Stomach (tissue), 19 donors: ENCODE measurements at places on chromosomes 2 and 18. TPM values are rescaled to one million over a fixed set of nuclear protein-coding genes. Genes with fewer than 3 reads are reported as not detected.

DNA sequence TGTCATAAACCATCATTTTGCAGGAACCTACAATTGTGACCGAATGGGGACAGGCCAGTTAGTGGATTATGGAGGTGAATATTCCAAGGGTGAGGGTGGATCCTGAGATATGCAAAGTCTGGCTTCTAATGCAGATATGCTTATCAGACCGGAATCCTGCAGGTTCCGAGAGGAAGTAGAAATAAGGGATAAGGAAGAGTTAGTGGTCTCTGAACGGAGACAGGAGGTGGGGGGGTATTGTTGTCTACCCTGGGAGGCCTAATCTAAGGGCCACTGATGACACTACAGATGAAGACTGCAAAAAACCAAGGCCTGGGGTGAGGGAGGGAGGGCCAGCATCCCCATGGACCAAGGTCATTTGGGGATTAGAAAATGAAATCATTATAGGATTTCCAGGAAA is 67.7 kb upstream of the GATA6 start:
- no peak for DNase-seq

The MRO gene
- 0.45 TPM for total RNA-seq

DNA sequence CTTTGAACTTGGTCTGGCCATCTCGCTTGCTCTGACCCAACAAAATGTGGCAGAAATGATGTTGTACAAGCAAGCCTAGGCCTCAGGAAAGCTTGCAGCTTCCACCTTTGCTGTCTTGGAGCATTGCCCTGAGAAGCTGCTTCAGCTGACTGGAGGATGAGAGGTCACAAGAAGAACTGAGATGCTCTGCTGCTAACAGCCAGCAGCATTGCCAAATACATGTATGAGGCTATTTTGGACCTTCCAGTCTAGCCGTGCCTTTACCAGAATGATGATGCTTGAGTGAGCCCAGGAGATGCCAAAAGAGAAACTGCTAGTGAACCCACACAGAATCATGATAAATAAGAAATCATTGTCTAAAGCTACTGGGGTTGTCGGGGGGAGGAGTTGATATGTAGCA is 13.2 kb upstream of the ITGAV start:
- no peak for DNase-seq

- no peak for DNase-seq
Observed at GRCh38 chr2:41698678-41699422, 349.0 kb upstream of the PKDCC start.

DNA sequence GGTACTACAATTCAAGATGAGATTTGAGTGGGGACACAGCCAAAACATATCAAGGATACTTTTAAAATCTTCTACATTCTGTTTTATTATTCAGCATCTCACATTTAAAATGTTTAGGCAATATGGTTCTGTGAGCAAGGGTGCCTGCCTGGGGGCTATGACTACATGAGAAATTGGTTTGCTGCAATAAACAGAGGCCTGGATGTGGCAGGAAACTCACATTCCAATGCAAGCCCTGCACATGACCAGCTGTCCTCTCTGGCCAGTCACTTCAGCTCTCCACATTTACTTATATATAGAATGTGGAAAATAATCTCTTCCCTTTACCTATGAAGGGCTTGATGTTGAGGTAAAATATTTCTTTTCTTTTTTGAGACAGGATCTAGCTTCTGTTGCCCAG is 193.4 kb downstream of the LRRTM1 start:
- DNase-seq: no peak

- no peak for DNase-seq
Observed at GRCh38 chr2:101698014-101698843, 722 bp downstream of the MAP4K4 start.

The ABCG5 gene
- total RNA-seq: not detected

- no peak for DNase-seq
Observed at GRCh38 chr2:207995887-207996286, 29.4 kb downstream of the PLEKHM3 start.

- DNase-seq: no peak
Observed at GRCh38 chr2:156042895-156043294, 289.6 kb downstream of the NR4A2 start.

GRCh38 chr2:206698811-206699210 is 19.4 kb downstream of the DYTN start:
- no peak for DNase-seq

- DNase-seq: no peak
Observed at GRCh38 chr18:58965291-58966004, 100.8 kb downstream of the ZNF532 start.

DNA sequence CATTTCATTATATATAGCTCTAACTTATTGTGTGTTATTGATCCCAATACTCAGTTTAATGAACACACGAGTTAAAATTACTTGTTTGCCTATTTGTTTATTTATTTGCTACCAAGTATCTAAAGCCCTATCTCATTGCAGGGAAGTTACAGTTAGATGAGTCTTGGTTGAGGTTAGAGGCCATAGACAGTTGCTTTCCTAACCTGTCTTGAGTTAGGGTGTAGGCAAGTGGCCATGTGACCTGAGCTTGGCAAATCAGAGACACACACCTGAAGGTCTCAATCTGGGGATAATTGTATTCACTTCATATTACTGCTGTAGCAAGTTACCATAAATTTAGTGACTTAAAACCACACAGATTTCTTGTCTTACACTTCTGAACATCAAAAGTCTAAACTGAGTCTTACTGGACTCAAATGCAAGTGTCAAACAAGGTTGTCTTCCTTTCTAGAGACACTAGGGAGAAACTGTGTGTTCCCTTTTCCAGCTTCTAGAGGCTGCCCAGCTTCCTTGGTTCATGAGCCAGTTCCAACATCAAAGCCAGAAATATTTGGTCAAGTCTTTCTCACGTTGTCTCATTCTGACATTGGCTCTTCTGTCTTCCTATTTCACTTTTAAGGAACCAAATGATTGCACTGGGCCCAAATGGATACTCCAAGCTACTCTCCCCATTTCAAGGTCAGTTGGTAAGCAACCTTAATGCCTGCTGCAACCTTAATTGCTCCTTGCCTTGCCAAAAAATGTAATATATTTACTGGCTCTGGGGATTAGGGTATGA is 39.7 kb downstream of the COL3A1 start:
- DNase-seq: no peak

GRCh38 chr2:62201307-62201706 is 5.4 kb downstream of the B3GNT2 start:
- no peak for DNase-seq

DNA sequence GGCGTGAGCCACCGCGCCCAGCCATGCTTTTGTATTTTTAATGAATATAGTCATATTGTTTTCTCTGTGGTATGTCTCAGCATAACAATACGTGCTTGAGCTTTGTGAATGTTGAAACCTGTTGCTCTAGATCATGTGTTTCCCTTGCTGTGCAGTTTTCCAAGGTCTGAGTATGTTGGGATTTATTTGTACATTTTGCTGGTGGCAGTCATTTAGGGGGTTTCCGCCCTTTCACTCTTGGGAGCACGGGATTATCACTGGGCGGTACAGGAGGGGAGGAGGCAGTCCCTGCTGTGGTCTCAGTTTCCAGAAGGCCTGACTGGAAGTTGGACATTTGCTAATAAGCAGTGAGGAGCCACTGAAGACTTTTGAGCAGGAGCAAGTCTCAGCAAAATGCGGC is 24.9 kb upstream of the CATIP start:
- DNase-seq: no peak

- no peak for DNase-seq
Observed at GRCh38 chr2:45898819-45899218, 247.3 kb downstream of the PRKCE start.

The CLASP1 gene
- 37.8 TPM for total RNA-seq

The ANKRD30B gene
- total RNA-seq: not detected

DNA sequence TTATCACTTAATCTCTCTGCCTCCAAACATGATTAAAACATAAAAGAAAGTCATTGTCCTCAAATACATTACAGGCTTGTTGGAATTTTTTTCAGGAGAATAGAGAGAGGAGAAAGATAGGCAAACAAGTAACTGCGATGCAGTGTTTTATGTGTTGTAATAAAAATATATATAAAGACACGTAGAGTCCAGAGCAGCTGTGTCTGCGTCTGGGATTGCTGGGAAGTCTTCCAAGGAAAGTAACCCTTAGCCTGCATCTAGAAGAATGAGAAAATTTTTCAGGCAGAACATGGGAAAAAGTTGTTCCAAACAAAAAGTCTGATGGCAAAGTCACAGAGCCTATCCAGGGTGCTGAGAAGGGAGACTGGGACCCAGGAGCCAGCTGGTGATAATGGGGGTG is 91.8 kb upstream of the ST6GAL2 start:
- DNase-seq: no peak

The ALLC gene
- not detected for total RNA-seq

The MC5R gene
- total RNA-seq: not detected

DNA sequence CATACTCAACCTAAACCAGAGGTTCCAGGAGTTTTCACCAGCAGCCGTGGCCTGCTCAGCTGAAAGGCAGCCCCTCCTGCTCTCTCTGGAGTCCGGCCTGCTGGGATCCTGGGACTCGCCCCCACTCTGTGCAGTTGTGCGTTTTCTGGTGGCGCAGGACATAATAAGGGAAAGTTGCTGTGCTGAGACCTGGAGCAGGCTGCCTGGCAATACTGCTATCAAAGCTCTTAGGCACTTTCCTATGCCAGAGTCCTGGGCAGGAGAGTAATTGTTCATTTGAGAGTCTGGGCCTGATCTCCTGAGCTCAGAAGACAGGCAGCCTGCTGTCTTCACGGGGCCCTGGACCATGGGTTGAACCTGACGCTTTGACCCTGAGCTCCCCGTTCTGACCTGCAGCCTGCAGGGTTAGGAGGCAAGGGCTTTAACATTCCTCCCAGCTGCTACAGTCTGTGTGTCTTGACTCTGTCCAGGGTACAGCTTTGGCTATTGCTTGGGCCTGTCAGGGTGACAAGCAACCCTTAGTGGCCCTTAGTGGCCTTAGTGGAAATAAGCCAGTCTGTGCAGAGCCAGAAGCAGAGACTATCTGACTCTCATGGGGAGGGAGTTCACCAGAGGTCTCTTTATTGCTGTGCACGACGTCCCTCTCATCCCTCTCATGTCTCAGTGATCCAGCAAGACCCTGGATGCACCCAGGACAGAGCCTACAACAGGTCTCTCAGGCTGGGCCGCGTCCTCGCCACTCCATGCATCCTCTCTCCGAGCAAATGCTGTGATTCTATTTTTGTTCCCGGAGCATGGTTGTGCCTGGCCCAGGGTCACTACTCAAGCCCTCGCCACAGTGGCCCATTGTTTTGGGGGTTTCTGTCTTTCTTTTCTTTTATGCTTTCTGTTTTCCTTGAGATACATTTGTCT is 60.6 kb downstream of the ACKR3 start:
- no peak for DNase-seq

The ZNF385B gene
- total RNA-seq: 3.5 TPM

The OTX1 gene
- not detected for total RNA-seq

- DNase-seq: no peak
Observed at GRCh38 chr18:79819968-79820351, 22.2 kb downstream of the KCNG2 start.

The LIMS3 gene
- total RNA-seq: not detected

GRCh38 chr2:37630301-37630700 is 41.1 kb downstream of the CDC42EP3 start:
- DNase-seq: no peak

The TMEFF2 gene
- 0.37 TPM for total RNA-seq

The OTOS gene
- not detected for total RNA-seq

GRCh38 chr2:118814368-118814767 is 33.1 kb downstream of the EN1 start:
- DNase-seq: no peak
